ENCODE measurements at places on chromosomes 5 and 9.

DNA sequence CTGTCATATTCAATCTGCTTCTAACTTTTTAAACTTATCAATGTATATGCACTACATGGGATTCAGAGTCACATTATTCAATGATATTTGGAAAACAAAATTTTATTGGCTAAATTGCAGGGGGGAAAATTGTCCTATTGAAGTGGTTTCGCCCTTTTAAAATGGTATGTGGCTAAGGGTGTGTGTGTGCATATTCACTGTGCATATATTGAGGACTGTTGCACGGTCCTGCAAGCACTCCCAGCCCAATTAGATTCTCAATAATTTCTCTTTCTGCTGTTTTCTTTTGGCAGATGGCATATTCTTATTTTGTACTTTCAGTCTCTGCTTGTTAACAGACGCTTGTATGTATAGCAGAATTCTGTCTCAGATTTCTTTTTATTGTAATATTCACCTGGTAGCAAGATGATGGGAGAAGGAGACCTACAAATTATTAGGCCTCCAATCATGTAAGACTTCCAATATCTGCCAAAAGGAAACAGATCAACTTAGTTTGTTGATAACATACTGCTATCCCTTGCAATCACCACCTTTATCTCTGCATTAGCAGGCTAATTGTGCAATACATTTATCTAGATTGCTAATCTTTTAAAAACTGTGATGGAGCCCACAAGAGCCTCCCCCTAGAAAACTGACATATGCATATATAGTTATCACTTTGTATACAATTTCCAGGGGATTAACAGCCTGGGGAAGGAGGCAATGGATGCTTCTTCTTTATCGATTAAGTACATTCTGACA is 411.5 kb downstream of the PLK2 start:
- DNase-seq, result no peak

GRCh38 chr5:68431186-68431585 is 215.6 kb downstream of the PIK3R1 start:
- DNase-seq, result no peak

DNA sequence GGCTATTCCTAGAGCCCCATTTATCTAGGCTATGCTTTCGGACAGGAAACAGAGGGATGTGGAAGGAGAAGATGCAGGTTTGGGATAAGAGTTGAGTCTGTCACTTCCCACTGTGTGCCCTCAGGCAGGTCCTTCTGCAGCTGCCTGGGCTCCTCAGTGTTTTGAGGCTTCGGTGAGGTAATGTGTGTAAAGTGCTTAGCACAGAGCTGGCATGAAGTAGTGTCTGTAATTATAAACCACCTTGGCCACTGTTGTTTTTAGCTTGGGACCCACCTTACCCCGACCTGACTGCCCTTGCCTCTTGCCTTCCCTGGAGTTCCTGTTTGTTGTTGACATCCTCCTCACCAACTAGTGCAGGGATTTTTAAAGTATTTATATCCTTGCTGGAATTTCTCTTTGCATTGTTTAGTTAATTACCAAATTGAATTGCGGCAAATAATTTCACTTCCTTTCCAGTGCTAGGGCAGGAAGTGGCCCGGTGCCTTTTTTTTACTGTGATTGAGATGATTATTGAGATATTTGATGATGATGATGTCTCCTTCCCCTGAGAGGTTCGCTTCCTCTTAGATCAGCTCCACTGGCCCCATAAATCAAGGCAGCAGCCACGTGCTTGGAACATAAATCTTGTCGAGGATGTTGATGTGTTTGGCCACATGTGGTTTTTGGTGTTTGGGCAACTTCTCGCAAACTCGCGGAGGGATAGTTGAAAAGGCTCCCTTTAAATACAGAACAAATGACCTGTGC is 38.3 kb upstream of the DAB2IP start:
- DNase-seq, result no peak

DNA sequence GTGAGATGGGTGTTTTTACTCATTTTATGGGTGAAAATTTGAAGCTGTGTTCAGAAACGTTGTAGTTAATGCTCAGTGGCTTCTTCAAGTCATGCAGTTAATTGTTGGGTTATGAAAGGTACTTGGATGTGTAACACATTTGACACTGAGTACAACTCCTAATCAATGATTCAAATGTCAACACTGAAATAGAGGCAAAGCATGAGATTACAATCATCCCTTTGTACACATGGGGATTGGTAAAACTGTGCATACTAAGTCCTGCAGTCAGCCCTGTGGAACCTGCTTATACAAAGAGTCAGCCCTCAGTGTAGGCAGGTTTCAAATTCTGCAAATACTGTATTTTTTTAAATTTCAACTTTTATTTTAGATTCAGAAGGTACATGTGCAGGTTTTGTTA is 3.3 kb downstream of the ABLIM3 start:
- DNase-seq, result no peak

DNA sequence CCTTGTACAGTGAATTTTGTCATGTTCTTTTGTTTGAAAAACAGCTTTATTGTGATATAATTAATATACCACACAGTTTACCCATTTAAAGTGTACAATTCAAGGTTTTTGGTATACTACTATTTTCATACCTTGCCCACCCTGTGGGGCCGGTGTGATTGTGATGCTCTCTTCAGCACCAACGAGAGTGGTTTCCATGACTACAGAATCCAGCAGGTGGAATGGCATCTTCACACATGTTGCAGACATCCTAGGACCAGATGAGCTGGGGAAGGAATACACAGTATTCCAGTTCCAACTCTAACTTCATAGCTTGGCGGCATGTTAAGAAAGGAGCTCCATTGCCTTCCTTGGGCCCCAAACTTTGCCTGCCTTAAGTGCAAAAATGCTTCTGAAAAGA is 7.7 kb upstream of the GPR151 start:
- DNase-seq, result no peak

GRCh38 chr5:159135896-159136531 is 36.3 kb upstream of the EBF1 start:
- no peak for DNase-seq

DNA sequence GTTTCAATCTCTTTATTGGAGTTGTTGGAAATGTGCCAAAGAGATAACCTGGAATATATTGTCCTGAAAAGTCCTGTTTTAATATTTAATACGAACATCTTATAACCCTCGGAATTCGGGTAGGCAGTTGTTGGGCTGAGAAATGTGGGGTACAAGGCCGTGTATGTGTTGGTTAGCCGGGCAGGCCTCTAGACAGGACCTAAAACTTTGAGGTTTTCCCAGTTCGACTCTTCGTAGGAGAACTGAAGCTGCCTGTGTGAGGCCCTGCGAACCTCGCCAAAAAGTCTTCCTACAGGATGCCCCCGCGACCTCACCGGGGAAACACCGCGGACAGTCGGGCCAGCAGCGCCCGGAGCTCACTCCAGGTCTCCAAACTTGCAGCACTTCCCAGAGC is 583 bp upstream of the TJP2 start:
- no peak for DNase-seq

- peak; percentile 36 for DNase-seq
These were observed 14.5 kb downstream of the CCT5 start for GRCh38 chr5:10264604-10265003.

GRCh38 chr5:178535299-178536175 is 54.7 kb downstream of the COL23A1 start:
- peak; percentile 79 for DNase-seq

GRCh38 chr5:95281226-95281625 is 3.7 kb downstream of the MCTP1 start:
- DNase-seq, result no peak

GRCh38 chr9:118896324-118897000 is 472.8 kb downstream of the BRINP1 start:
- DNase-seq, result no peak

GRCh38 chr5:34059977-34060376 is 17.0 kb upstream of the C1QTNF3 start:
- no peak for DNase-seq

- DNase-seq, result no peak
These were observed 261.3 kb downstream of the CRB2 start for GRCh38 chr9:123617286-123617685.

DNA sequence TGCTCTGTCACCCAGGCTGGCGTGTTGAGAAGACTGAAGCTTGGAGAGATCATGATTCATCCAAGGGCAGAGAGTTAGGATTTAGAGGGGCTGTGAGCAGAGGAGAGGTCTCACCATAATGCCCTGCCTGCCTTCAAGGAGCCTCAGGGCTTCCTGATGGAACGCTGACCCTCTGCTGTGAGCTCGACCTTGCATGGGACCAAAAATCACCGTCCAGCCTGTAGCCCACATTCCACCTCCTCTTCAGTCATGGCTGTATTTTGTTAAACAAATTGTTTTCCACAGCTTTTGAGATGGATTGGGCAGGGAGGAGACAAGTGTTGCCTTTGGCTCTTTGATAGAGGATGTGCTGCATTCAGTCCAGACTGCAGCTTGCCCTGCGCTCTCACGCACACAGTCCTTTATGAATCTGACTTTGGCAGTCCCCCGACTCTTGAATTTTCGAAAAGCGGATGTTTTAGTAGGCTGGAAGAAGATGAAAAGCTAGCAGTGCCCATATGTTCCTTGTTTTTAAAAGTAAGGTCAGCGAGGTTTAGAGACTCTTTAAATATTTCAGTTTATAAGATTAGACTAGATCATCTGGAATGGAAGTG is 79.5 kb downstream of the MVB12B start:
- no peak for DNase-seq

GRCh38 chr5:165325221-165325620 is 1819.8 kb downstream of the MAT2B start:
- no peak for DNase-seq

DNA sequence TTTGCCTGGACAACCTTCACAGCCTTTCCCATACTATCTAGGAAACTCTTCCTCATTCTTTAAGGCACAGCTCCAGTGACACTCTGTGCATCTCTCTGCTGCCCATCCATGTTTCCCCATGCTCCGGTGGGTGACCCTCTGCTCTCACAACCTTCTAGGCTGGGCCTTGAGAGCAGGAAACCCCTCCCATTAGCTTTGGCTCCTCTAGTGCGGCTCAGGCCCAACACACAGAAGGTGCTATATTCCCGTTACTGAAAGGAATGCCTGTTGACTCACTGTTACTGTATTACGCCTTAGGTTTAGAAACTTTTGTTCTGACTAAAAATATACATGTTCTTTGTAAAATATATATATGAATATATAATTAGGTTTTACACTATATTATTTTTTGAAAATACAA is 8.1 kb upstream of the CCL28 start:
- DNase-seq, result no peak

GRCh38 chr5:123964884-123965283 is 452.9 kb downstream of the CSNK1G3 start:
- DNase-seq, result no peak

- no peak for DNase-seq
These were observed 408.9 kb upstream of the RGMB start for GRCh38 chr5:98364549-98364948.

DNA sequence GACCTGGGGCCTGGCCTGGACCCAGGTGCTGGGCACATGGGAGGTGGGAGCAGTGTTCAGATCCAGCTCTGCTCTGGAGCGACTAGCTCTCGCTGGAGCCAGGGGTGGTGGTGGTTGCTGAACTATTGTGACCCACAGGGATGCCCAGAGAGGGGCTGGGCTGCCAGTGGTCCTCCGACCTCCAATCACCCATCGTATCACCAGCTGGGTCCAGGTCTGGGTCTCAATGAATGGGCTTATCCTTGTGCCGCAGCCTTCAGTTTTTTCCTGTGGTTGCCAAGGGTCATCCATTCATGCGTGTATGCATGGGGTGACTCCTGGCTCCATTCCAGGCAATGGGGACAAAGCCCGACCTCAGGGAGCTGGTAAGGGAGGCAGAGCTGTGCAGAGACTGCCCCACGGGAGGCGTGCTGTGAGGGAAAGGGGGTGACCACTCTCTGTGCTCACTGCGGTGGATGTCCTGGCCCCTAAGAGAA is 68.6 kb upstream of the RNF130 start:
- DNase-seq, result no peak

DNA sequence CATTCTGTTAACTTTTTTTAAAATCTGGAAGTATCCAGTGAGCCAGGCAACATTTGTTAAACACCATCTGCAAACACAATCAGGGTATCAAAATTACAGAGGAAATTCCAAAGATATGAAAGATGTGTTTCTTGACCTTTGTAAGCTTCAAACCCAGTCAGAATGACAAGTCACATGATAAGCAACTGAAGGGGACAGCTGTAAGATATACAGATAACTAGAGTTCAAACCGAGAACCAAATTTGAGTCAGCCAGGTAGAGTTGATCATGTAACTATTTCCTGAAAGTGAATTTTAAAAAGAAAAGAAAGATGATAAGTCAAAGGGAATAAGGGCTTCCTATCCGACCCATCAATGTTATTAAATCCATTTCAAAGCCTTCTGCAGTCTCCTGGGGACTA is 196.2 kb downstream of the DEPDC1B start:
- DNase-seq, result no peak

GRCh38 chr9:136962701-136963248 is 10.7 kb downstream of the LCN12 start:
- DNase-seq, result no peak

DNA sequence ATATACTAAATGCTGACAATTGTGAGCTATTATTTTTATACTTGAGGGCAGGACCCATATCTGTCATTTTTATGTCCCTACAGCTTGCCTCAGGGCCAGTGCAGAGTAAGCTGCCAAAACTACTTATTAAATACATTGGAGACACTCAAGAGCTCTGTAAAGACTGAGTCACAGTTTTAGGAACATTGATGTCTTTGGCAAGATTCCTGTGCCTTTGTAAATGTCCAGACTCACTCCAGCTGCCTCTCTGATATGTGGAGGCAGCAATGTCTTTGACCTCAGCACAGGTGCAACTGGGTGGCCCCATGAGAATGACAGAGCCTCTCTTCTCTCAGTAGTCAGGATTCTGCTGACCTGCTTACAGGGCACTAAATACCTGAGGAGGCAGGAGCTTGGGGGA is 363.2 kb downstream of the OSTF1 start:
- DNase-seq, result no peak

GRCh38 chr9:109683521-109683920 is 96.5 kb upstream of the PALM2AKAP2 start:
- DNase-seq, result no peak

GRCh38 chr5:74428876-74429275 is 211.7 kb downstream of the ENC1 start:
- no peak for DNase-seq

DNA sequence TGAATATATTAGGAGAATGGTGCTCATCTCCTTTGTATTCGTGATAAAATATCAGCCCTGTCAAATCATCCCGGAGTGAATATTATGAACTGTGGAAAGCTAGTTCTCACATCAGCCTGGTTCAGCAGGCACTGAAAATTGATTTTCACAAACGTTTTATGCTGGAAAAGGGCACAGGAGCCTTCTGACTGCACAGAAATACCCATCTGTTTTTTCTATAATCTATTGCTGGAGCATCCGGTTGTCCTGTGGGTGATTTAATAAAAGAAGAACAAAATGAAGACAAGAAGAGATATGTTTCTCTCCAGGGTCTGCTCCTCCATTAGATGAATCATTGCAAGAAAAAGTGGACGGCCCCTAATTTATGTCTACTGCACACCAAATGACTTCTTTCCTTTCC is 85.3 kb downstream of the PRLR start:
- no peak for DNase-seq

DNA sequence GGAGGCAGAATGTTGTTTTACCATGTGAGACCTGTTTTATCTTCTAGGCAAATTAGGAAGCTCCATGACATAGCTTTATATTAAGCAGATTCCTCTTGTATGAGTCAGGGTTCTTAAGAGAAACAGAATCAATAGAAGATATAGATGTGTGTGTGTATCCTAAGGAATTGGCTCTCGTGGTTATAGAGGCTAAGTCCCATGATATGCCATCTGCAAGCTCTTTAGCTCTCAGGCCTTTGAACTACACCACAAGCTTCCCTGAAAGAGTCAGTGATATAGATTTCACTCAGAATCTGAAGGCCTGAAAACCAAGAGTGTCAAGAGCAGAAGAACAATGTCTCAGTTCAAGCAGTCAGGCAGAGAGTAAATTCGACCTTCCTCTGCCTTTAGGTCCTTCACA is 365.8 kb upstream of the ZNF608 start:
- DNase-seq, result no peak

- DNase-seq, result no peak
These were observed 717.5 kb downstream of the IRX1 start for GRCh38 chr5:4313138-4313537.

All from HL-60 (cell line).